ENCODE measurements at places on chromosomes 2 and 18. TPM values are rescaled to one million over a fixed set of nuclear protein-coding genes. Genes with fewer than 3 reads are reported as not detected.

DNA sequence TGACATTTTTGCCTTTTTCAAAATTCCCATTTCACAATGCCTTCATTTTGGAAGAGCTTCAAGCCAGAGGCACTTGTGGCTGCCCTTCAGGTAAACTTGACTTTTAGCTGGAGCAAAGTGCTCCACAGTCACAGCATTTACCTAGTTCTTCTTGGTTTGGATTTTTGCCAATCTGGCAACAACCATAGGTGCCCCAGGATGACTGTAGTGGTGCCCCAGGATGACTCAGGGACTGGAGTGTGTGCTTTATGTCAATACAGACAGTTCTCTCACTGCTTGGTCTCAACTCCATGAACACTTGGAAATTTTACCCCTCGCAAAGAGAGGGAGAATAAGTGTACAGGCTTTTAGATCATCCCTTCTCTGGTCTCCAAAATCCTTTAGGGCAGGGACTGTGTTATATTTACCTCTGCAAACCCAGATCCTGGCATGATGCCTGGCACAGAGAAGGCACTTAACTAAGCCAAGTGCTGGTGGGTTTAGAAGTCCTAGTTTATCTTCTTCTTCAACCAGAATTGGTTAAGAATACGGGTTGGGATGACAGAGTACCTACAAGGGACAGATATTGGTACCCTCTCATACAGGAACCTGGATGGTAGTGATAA lies 15.3 kb upstream of the PTPN4 start:
- no peak for DNase-seq

MC4R gene
- 0.06 TPM for polyA plus RNA-seq

GRCh38 chr18:3151399-3152264 lies 68.1 kb downstream of the MYOM1 start:
- no peak for DNase-seq

DNA sequence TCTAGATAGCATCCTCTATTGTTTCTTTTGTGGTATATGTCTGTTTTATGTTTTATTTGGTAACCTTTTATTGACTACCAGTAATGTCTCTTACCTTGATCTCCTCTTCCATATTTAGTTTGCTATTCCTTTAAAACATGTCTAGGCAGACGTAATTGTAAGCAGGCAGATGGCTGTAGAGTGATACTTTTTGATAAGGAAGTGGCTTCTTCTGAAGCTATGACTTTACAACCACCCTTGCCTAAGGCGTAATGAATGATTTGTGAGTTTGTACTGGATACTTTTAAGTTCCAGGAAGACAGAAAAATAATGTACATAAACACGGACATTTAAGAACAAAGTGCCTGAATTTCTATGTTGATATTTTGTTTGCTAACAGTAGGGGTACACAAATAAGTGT lies 85.6 kb downstream of the ZNF804A start:
- DNase-seq, result no peak

GRCh38 chr2:173866874-173867618 lies 98.1 kb downstream of the SP3 start:
- no peak for DNase-seq

RUFY4 gene
- polyA plus RNA-seq, result not detected
